ENCODE measurements at places on chromosomes 11 and 22. TPM values are rescaled to one million over a fixed set of nuclear protein-coding genes. Genes with fewer than 3 reads are reported as not detected.

GRCh38 chr22:24590596-24591173 is 2.2 kb downstream of the LRRC75B start:
- no peak for DNase-seq

GRCh38 chr11:60763692-60764369 is 7.2 kb downstream of the MS4A15 start:
- DNase-seq: no peak

Gene KCNK4
- total RNA-seq: not detected

Gene OTOG
- not detected for total RNA-seq

DNA sequence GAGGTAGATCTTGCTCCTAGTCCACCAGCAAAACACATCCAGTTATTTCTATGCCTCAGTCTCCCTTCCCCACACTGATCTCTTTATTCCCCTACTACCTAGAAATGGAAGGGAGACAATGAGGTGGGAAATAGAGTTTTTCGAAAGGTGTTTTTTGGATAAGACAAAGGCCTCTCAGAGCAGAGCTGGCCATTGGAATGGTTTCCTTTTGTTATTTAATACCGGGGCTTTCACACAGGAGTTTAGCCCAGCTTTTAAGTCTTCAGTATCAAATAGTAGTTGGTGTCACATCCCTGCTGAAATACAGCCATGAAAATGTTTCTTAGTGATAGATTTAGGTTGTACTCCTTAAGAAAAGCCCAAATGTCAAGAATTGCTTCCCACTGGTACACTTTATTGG is 65.4 kb upstream of the B3GAT1 start:
- no peak for DNase-seq

Gene GGTLC3
- total RNA-seq: not detected

- DNase-seq: peak; percentile 8
Observed at GRCh38 chr11:132028380-132029240, 658.2 kb downstream of the NTM start.

DNA sequence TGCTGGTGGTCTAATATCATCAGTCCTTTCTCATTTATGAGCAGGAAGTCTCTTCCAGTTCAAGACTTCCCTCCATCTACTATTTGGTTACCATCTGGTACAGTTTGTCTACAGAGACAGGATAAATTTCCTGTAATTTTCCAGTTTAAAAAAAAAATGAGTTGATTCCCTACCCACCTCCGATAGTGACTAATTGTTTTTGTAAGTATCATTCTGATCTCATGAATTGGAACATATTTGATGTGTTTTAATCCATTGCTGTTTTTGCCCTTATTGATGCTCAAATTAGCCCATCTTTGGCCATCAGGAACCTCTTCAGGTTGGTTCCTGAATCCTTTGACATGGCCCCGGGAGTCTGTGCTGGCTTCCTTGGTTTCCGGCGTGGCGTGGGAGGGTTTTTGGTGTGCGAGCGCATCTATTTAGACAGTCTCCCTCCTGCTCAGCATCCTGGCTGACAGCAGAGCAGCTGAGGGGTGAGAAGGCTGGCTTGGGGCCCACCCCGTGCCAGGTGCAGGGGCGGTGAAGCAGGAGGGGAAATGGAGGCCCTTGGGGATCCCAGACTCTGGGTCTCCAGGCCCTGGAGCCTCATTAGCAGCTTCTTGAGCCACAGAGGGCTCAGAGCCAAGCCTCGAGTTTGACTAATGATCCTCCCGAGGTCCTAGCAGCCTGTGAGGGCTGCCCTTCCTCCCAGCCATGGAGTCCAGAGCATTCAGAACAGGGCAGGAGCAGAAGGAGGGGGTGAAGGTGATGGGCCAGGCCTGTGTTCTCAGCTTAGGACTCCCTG is 6.8 kb downstream of the OMP start:
- DNase-seq: no peak

Gene CTSW
- 0.07 TPM for total RNA-seq
